ENCODE measurements at places on chromosomes 5 and 9.

GRCh38 chr9:14107977-14108376 lies 206.0 kb downstream of the NFIB start:
- DNase-seq: no peak

GRCh38 chr5:52811067-52811749 lies 23.5 kb downstream of the ITGA1 start:
- DNase-seq: no peak

GRCh38 chr9:126933334-126933980 lies 18.9 kb downstream of the RALGPS1 start:
- no peak for DNase-seq

DNA sequence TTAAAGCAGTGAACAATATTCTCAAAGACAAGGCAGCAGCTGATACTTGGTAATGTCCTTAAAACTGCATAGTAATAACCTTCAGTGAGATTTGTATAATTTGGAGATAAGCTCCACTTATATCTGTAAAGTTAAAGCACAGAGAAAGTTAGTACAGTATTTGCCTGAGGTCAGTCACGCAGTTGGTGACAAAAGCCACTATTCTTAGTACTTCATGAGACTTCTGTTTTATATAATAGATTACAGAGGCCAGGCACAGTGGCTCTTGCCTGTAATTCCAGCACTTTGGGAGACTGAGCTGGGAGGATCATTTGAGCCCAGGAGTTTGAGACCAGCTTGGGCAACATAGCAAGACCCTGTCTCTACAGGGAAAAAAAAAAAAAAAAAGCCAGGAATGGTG lies 266.4 kb upstream of the DMRT1 start:
- no peak for DNase-seq

GRCh38 chr9:87197349-87198130 lies 250.2 kb upstream of the GAS1 start:
- DNase-seq: no peak

DNA sequence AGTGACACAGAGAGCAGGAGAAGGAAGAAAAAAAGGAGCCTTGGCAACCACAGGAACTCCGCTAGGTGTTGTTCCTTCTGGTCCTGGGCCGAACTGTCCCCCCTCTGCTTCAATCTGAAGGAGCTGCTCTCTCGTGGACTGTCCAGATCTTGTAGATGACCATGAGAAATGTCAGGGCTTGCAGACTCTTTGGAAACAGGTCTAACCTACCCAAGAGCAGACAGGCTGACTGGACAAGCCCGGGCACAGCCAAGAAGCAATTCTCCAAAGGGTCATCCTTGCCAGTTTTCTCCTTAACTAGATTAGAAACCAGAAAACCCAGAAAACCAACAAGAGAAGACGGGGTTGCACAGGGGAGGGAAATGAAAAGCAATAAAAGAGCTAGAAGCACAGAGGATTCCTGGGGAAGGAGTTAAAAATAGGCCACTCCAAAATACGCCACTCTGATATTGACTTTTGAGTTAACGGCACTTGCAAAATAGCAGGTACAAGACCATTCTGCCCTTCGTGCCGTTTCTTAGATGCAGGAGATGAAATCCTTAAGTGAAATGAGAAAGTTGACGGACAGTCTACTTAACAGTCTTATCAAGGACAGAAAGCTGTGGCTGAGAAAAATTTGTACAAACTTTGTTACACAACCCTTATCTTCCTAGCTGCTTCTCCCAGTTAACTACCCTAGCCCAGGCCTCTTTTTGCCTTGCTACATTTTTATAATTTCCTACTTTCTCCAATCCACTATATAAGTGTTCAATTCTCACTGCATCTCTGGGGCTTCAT lies 5.8 kb downstream of the GCNT4 start:
- DNase-seq: no peak

GRCh38 chr9:136148766-136149165 lies 30.1 kb upstream of the TMEM250 start:
- no peak for DNase-seq

- no peak for DNase-seq
These were observed 197.0 kb downstream of the ARHGEF28 start for GRCh38 chr5:73822989-73823339.

DNA sequence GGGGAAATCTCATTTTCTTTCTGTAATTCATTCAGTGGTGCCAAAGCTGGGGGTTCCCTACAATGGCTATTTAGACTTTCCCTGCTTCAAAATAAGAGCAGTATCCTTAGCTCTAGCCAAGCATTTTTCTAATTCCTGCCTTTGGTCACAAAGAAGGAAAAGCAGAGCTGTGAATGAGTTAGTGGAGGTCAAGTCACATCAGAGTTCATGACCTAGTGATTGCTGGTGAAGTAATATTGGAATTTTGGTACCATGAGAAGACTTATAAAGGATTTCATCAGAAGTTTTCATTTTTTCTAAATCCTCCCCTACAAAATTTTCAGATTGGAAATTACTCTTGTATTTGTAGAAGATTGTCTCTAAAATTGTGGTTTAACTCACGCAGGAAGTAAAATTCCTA lies 28.0 kb downstream of the DNAJC21 start:
- DNase-seq: no peak

- DNase-seq: no peak
These were observed 77.6 kb downstream of the MAPKAP1 start for GRCh38 chr9:125629446-125629845.

DNA sequence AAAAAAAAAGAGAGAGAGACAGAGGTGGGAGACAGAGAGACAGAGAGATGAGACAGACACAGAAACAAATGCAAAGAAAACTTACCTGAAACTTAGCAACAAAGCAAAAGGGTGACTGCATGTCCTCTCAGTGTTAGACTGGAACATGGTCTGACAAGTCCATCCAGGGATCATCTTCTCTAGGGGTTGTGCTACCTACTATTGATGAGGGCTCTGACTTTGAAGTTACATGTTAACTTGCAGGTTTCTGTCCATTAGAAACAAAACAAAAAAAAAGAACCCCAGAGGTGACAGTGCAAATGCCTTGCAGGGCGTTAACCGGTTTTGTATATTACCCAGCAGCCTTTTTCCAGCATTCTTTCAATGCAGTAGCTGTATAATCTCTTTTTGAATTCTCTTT lies 13.6 kb upstream of the SPARC start:
- DNase-seq: no peak

DNA sequence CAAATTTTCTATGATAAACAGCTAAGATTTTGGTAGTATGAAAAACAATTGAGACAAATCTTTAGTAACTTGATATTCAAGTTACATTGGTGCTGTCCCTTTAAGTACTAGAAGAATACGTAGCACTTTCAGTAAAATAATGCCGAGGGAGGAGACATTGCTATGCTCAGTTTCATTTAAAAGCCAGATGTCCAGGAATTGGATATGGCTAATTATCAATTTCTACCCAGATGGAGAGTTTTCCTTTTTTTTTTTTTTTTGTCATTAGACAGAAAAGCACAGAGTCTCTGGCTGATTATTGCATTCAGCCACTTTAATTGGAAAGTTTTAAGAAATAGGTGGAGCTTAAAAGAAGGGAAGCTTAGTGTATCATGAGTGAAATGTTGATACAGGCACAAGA lies 40.4 kb upstream of the APC start:
- DNase-seq: no peak

DNA sequence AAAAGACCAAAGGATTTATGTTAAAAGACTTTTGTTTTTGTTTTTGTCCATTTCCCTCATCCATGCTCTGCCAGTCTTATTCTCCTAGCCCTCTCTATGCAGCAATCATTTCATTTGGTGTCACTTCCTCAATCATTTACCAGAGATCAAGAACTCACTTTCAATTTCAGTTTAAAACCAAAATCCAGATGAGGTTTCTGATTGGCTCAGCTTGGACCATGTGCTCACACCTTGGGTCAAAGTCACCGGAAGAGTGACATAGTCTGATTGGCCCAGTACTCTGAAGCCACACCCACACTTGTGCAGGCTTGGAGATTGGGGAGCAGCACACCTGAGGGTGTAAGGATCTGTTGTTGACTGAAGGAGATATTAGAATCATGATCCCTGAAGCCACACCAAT lies 79.6 kb downstream of the TLR4 start:
- no peak for DNase-seq

DNA sequence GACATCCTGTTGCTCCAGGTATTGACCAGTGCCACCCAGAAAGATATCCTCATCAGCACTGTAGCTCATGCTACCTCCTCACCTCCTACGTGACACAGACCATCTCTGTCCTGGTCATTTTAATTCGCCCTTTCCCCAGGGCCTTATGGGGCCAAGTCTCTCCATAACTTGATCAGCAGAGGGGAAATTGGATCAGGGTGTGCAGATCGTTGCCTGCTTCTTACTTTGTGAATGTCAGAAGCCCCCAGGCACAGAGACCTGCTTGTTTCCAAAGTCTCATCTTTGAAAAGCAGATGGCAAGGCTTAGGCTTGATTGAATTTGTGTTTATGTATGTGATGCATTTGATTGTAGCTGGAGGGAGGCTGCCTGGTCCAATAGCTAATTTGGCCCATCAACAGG lies 8.8 kb upstream of the DBH start:
- DNase-seq: no peak

DNA sequence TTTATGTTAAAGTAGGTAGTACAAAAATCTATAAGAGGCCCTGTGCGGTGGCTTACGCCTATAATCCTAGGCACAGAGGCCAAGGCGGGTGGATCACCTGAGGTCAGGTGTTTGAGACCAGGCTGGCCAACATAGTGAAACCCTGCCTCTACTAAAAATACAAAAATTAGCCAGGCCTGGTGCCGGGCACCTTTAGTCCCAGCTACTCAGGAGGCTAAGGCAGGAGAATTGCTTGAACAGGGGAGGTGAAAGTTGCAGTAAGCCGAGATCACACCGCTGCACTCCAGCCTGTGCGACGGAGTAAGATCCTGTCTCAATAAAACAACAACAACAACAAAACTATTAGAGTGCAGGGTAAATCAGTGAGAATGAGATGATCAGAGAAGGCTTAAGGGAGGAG lies 634.5 kb downstream of the NR2F1-AS1 start:
- DNase-seq: no peak

GRCh38 chr5:172820046-172820767 lies 13.8 kb upstream of the ERGIC1 start:
- DNase-seq: no peak

- DNase-seq: no peak
These were observed 161.6 kb downstream of the KCTD16 start for GRCh38 chr5:144332265-144332664.

DNA sequence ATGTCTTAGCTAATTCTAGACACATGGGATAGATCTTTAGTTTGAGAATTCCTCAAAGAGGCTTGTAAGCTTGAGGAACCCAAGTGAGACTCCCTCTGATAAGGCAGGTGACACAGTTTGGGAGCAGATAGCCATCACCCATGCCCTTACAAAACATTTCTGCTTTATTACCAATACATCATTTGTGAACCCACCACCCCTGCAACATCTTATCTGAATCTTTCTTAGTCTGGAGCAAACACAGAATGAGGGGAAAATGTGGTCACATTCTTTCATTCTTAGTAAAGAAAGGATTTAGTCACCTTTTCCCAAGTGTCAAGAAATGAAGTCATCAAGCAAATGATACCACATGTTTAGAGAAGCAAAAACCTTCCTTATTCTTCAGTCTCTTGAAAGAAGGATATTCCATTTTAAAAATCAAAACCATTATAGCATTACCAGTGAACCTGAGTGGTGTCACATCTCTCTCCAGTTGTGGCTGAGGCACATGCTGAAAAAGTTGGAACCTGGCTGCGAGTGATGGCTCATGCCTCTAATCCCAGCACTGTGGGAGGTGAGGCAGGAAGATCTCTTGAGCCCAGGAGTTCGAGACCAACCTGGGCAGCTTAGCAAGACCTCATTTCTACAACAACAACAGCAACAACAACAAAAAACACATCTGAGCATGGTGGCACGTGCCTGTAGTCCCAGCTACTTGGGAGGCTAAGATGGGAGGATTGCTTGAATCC lies 65.9 kb downstream of the PRKACG start:
- no peak for DNase-seq

DNA sequence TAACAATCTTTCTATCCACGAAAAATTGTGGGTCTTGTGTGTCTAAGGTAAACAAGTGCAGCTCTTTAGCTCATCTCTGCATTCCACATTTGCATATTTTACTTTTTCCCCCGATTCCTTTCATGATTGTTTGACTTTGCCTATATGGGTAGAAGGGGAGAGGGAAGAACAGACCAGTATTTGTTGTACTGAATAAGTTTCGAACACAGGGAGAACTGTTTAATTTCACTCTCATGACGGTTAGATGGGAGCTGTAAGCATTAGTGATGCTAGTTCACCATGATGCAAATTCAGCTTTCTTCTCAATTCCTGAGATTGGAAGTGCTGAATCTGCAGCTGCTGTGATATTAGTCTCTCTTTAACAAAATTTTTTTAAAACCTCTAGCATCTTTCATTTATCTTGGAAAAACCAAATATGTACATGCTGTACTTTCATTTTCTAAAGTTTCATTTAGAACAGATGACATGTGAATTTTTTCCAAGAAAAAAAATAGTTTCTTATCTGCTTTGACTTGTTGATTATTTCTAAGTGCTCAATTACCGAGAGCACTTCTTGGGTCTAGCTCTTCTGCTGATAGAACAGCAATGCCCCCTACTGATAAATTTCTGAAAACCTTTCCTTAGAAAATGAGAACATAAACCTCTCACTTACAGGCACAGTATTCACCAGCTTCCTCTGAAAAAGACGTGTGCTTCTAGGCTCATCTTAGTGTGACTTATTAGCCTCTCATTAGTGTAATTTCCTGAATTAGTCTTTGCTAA lies 149.5 kb downstream of the BAAT start:
- DNase-seq: no peak

DNA sequence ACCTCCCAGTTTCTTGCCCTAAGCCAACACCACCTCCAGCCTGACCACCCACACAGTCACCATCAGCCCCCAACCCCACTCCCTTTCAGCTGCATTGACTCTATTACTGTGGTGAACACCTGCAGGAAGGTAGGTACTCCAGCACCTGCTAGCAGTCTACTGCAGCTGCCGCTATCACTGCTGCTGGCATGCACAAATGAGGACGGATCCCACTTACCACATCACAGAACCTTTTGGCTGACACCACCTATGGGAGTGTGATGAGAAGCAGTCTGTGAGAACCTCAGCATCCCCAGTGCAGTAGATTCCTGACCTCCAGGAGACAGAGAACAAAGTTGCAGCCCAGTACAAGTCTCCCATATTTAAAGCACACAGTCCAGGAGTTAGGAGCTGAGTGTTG lies 71.9 kb downstream of the ANXA1 start:
- DNase-seq: no peak

Data from stimulated activated CD8-positive, alpha-beta memory T cell treated with anti-CD3 and anti-CD28 coated beads, Interleukin-7, amount 100 ng/mL, for 1 hour (primary cell).